Posterior vena cava (tissue), 2 donors: ENCODE measurements at places on chromosomes 5 and 9. TPM values are rescaled to one million over a fixed set of nuclear protein-coding genes. Genes with fewer than 3 reads are reported as not detected.

DNA sequence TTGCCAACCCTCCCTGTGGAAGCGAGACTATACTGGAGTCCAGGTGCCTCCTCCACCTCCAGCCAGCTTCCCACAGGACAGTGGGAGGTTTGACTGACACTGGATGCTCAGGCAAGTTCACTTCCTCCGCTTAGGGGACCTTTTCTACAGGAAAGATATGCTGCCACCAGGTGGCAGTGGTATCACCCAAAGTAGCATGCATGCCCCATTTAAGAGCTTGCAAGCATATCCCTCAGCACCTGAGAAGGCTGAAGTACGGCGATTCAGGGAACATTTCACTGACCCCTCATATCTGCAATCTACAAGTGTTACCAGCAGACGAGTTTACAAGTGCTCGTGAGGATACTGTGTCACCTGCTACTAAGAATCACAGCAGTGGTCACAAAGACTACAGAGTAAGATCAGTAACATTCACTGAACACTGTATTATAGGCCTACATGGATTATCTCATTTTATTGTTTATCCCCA lies 75.5 kb downstream of the KLHL3 start:
- DNase-seq: peak; percentile 84

Gene TUSC1
- total RNA-seq: 23.1 TPM

GRCh38 chr5:17290540-17290974 lies 73.1 kb downstream of the BASP1 start:
- no peak for DNase-seq

Gene SELENOP
- 332 TPM for total RNA-seq

Gene BTNL9
- 13.4 TPM for total RNA-seq

GRCh38 chr5:79547982-79548381 lies 34.0 kb upstream of the HOMER1 start:
- no peak for DNase-seq

DNA sequence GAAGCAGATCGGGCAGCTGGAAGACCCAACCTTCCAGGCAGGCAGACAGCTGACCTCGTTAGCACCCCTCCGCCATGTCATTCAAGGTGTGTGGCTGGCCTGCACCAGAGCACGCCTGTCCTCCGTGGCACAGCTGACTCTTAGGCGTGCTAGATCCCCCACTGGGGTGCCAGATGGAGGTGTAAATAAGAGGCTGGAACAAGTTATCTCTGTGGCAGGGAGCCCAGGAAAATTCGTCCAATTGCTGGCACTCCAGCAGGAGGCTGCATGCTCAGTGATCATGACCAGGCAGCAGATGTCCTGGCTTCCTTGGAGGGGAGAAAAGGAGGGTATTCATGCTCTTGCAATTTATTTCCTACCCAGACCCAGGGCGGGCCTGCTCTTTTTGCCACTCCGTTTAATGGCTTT lies 7.8 kb upstream of the ALDOB start:
- no peak for DNase-seq

GRCh38 chr9:86488345-86488744 lies 134.1 kb upstream of the TUT7 start:
- DNase-seq: no peak

Gene PCDHAC2
- 0.33 TPM for total RNA-seq

Gene SEMA5A
- total RNA-seq: 34.1 TPM

Gene TICAM2
- total RNA-seq: 7.9 TPM

DNA sequence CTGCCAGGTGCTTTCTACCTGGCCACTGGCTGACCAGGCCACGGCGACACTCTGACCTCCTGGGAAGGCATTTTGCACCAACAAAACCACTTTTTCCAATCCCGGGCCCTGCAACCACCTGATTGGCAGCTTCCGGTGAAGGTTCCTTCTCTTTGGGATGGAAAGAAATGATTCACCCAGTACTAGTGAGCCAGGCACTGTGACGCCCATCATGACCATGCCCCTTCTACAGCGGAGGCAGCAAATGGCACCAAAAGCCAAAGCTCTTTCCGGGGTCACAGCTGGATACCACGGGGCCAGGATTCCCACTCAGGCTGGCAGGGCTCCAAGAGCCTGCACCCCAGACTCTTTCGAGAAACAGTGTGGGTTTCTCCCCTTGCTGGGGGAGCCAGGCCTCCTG lies 4.7 kb downstream of the NOTCH1 start:
- DNase-seq: no peak

Gene DAPK1
- total RNA-seq: 33.2 TPM

DNA sequence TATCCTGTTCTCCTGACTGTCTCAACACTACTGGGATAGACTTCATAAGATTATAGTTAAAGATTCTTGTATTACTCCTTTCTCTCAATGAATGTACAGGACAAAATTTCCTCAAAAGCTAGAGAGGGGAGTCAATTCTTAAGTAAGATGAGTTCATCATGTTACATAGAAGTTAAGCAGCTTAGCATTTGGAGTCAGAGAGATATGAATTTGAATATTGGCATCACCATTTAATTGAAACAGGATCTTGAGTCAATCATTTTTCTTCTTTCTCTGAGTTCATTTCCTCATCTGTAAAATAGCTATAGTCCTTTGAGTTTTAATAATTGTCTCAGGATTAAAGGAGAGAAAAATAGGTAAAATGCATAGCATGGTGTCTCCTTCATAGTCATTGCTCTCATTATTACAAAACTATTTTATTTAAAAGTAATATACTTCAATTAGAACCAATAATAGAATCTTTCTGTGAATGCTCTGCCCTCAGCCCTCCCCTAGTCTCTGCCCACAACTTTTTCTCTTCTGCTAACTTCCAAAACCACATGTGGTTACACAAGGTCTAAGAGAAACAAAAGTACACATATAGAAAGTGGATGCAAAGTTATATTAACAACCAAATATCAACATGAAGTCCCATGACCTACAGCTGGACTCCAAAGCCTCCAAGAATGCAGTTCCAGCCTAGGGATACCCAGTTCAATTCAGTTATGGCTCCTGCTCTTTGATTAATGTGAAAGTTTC lies 265.6 kb downstream of the TLE1 start:
- no peak for DNase-seq

DNA sequence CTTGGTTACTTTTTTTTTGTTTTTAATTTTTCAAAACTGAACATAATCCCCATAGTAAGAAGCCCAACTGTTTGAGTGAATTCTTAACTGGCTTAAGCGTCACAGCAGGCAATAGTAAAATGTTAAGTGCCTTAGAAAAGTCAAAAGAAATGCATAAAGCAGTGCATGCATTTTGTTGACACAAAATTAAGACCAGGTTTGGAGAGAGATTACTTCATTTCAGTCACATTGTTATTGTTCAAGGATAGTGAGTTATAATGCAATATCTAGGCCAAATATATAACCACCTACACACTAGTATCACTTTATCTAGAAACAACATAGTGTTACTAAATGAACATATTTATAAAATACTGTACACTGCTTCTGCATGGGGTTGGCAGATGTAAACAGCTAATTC lies 116.9 kb upstream of the KLF9 start:
- no peak for DNase-seq

Gene GPRIN1
- 0.37 TPM for total RNA-seq

- no peak for DNase-seq
Observed at GRCh38 chr5:92641031-92641962, 939.7 kb downstream of the NR2F1-AS1 start.

- no peak for DNase-seq
Observed at GRCh38 chr9:5976674-5977397, 38.6 kb downstream of the RANBP6 start.

GRCh38 chr5:61884252-61884855 lies 421.7 kb upstream of the KIF2A start:
- DNase-seq: no peak

Gene MBLAC2
- total RNA-seq: 5.0 TPM

Gene MYMK
- total RNA-seq: not detected

DNA sequence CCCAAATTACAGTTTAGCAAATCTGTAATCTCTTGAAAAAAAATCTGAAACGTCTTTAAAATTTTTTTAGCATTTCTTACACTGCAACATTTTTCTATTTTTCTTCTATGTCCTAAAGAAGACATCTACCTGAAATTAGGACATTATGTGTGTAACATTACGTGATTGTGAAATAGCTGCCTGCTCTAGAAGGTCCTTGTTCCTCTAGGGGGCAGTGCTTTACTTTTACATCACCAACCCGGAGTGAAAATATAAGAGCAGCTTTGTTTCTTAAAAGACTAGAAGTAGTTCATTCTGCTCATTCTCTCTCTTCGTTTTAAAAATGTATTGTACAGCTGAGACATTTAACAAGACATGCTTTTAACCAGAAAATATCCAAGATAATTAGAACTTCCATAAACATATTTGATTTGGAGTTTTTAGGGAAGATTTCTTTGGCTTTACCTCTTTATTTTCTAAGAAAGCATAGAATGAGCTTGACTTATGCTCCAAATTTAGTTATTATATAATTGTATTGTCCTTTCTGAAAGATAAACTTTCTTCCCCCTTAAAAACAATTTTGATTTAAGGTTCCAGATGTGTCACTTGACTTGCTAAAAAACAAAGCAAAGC lies 48.1 kb upstream of the RIOK2 start:
- DNase-seq: no peak

Gene SPATA31E1
- total RNA-seq: not detected

GRCh38 chr5:15014809-15015208 lies 143.2 kb upstream of the ANKH start:
- DNase-seq: no peak

- no peak for DNase-seq
Observed at GRCh38 chr9:132014218-132014805, 65.4 kb downstream of the MED27 start.

DNA sequence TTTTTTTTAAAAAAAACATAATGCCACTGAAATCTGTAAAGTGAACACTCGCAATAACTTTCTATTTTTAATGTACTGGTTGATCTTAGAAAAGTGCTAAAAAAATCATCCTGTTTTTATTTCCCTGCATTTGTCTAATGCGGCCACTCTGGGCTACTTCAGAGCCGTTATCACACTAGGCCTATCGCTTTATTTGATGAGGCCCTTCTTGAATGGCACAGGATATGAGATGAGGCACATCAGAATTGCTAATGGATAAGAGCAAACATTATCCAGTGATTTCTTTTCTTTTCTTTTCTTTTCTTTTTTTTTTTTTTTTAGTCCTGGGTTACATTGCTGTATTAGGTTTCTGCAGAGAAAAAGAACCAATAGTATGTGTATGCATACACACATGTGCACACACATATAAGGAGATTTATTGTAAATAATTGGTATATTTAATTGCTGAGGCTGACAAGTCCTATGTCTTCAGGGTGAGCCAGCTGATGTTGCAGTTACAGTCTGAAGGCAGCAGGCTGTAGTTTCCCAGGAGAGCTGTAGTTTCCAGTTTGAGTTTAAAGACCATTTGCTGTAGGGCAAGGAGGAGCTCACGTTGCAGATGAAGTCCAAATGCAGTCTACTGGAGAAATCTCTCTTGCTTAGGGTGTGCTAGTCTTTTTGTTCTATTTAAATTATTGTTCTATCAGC lies 391.7 kb downstream of the MED10 start:
- DNase-seq: no peak

DNA sequence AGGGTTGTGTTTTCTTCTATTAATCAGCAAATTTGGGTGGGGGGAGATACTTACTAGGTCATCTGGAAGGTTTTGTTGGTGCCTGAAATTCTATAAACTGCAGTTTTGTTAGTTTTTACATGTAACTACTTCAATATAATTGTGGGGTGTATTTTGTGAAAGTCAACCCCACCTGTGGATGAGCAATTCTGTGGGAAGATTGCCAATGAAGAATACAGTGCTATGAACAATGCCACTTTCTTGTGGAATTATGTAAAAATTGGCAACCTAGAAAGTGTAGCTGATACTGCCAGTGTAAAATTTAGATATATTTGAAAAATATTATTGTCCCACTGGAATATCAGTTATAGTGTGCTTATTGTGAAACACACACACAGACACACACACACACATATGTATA lies 80.7 kb downstream of the VCAN start:
- no peak for DNase-seq

Gene CTNNAL1
- 36.6 TPM for total RNA-seq

Gene MLANA
- total RNA-seq: not detected
